ENCODE measurements at places on chromosomes 2 and 18.

- no peak for DNase-seq
These were observed 161.9 kb upstream of the SPATS2L start for GRCh38 chr2:200144571-200144970.

DNA sequence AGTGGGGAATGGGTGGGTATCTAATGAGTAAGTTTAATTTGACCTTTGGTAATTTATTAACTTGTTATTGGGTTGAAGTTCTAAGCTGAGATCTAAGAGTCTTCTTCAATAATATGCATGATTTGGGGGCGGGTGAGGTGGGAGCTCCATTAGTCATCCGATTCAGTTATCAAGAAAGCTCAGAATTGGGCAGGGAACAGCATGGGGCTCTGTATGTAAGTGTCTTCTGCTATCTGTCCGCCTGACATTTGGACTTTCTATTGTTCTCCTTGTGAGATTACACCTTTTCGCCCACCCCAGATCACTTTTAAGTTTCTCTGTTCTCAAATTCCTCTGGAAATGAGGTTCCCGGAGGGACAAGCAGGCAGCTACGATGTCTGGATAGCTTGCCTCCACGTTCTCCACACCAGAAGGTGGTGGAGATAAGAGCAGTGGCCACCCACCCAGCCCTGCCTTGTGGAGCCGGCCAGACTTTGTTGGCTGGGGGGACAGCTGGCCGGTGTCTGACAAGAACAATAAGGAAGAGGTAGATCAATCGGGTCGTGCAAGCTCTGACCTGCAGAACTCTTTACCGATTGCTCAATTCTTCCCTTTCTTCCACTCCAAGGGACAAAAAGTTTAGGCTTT, 75.5 kb upstream of the GATA6 start:
- DNase-seq: no peak

GRCh38 chr2:189821953-189822748, 37.9 kb downstream of the PMS1 start:
- no peak for DNase-seq

GRCh38 chr2:48910961-48911360, 155.4 kb upstream of the LHCGR start:
- DNase-seq: no peak

- no peak for DNase-seq
These were observed 38.3 kb upstream of the CTIF start for GRCh38 chr18:48500517-48500916.

DNA sequence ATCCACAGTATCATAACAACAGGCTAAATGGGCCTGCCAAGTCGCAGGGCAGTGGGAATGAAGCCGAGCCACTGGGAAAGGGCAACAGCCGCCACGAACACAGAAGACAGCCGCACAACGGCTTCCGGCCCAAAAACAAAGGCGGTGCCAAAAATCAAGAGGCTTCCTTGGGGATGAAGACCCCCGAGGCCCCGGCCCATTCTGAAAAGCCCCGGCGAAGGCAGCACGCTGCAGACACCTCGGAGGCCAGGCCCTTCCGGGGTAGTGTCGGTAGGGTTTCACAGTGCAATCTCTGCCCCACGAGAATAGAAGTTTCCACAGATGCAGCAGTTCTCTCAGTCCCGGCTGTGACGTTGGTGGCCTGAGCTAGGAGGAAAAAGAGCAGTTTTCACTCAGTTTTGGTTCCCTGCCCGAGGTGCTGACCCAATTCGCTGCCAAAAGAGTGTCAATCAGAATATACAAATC, 32.2 kb downstream of the KCTD18 start:
- DNase-seq: no peak

GRCh38 chr2:3493615-3494007, 25.7 kb downstream of the ADI1 start:
- no peak for DNase-seq

- no peak for DNase-seq
These were observed 235.2 kb upstream of the THSD7B start for GRCh38 chr2:136530146-136530545.

DNA sequence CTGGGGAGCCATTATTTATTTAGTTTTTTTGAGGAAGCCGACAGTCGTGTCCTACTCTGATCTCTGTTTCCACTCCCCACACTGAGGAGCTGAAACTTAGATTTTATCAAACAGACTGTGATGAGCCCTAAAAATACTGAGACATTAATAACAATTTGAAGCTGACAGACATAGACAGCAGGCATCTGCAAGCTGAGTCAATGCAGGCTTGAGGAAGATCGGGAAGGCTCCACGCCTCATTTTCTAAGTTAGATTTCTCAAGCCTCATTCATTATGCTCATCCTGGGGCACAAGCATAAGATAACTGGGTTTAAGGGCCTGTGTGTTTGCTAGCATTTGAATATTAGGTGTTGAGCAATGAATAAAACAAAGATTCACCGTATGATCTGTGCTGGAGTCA, 26.3 kb downstream of the EFR3B start:
- DNase-seq: no peak

DNA sequence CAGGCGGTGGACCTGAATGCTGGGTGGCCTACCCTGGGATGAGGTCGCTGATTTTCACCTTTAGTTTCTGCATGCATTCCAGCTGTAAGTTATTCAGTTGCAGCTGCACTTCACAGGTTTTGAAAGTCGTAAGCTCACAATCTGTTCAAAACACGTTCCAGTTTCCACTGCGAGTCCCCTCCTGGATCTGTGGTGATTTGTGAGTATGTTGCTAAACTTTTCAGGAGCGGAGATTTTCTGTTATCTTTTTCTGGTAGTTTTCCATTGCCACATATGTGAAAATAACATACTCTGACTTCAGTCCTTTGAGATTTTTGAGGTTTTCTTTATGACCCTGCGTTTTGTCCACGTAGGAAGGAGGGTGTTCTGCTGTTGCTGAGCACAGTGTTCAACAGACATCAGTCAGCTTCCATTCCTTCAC, 102.1 kb downstream of the SNTG2 start:
- no peak for DNase-seq

DNA sequence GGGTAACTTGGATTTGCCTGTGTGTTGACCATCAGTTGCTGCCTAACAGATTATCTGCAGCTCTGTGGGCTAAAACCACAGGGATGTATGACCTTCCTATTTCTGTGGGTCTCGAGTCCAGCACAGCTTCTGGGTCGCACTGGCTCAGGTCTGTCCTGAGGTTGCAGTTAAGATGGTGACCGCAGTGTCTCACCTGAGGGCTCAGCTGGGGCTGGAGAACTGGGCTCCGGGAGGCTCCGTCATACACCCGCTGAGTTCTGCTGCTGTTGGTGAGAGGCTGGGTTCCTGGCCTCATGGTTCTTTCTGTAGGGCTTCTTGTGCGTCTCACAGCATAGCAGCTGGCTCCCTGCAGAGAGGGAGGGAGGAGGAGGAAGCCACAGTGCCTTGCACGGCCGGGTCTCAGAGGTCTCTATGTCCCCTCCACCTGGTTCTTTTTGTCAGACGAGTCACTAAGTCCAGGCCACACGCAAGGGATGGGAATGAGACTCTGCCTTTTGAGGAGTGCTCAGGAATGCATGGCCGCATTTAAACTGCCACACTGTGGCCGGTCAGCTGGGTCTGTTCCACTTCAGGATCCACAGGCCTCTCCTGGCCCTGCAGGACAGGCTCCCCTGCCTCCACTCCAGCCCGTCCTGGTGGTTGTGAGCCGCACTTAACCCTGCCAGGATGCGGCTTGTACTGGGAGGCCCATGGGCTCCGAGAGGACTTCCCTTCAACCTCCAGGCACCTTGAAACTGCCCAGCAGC, 67.2 kb downstream of the ADI1 start:
- no peak for DNase-seq

DNA sequence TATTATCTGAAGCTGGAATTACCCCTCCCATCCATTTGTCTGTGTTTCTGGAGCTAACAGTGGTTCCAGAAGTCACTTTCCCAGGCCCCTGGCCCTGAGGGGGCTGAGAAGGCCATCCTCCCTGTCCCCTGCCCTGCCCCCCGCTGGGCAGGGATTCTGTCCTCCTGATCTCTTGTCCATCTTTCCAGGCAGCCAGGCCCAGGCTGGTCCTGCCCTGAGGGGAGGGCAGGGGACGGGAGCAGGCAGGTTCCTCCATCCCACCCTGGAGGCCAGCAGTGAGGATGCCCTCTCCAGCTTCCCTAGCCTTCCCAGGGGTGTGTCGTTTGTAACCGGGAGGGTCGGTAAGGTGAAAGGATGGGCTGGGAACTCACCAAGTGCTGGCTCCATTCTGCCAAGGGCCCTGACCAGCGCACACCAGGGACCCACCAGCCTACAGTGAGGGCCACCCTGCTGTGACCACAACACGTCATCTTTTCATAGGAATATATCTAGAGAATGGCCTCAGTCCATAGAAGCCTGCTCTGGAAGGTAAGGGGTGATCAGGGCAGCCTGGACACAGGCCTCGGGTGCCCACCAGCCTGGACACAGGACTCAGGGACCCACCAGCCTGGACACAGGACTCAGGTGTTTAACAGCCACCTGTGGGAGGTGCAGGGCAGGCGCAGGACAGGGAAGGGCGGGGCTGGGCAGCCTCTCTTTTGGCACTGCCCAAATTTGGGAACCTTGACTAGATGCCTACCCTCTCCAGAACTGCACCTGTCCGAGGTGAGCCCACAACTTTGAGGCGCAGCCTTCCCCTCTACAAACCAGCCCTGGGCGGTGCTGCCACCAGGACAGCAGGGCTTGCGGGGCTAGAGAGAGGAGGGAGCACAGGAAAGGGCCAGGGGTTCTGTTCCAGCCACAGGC, 35.8 kb upstream of the GPC1 start:
- DNase-seq: no peak

GRCh38 chr2:26942543-26943295, 27.7 kb upstream of the MAPRE3 start:
- DNase-seq: peak; percentile 63

DNA sequence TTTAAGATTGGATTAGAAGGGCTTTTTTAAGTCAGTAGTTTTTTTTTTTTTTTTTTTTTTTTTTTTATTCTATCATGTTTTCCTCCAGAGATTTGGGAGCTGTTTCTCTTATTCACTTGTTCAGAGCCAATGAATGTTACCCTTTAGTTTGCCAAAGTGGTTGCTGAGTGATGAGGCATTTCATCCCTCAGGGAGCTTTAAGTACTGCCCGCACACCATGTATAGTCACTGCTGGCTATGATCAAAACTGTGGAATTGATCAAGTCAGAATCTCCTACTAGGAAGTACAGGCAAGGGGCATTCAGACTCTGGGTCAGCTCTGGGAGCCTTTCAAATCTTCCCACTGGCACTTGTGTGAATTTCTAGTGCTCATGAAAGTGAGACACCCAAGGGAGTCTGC, 201.6 kb downstream of the IKZF2 start:
- DNase-seq: no peak

DNA sequence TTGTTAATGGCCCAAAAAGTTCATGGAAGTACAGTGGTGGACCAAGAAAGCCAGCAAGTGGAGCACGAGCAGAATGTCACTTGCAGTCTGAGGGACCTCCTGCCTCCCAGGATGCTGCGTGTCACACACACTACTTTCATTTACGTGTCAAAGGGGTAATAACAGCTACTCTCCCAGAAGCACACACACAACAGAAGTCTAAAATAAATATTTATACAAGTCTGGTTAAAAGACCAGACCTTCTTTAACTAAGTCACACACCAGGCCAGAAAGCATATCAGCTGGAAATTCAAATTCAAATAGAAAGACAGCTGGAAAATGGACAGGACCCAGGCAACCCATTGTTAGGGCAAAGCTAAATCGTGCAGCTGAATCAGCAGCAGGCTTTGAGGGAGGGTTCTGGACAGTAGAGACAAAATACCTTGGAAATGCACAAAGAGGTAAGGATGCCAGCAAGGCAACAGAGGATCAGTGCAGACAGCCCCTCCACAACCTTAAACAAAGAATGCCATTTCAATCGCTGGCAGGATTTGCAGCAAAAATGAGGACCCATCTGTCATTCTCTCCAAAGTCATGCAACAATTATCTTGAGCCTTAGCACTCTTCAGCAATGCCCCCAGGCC, 160.5 kb downstream of the TMEM163 start:
- DNase-seq: peak; percentile 86

DNA sequence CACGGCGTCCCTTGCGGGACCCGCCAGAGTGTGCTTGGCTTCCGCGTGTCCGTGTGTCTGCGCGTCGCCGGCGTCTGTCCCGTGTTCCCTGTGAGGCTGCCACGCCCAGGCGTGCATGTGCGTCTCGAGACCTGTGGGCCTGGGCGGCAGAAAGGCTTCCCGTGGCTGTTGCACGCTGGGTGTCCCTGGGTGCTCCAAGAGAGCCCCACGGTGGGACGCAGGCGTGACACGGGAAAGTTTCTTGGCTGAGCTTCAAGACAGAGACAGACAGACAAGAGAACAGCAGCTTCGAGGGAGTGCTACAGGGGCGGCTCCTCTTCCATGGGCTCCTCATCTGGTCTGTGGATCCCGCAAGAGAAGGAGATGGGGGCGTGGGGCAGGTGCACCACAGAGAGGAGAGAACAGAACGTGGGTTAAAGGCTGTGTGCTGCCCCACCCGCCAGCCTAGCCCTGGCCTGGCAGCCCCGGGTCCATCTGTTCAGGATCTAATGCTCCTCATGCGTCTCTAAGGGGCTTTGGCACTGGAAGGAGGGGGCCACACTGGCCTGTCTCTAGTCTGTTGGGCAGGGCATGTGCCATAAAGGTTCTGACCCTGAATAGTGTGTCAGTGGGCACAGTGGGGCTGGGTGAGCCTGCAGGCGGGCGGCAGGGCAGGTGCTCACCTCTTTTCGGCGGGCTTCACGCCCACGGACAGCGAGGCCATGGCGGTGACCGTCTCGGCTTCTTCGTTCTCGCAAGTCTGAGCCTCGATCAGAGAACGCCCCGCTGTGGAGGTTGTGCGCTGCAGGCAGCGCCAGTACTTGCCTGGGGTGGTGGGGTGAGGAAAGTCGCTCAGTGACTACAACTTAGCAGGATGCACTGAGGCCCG, 205.1 kb downstream of the TWIST2 start:
- no peak for DNase-seq

- DNase-seq: no peak
These were observed 175.8 kb upstream of the PIEZO2 start for GRCh38 chr18:11324956-11325882.

DNA sequence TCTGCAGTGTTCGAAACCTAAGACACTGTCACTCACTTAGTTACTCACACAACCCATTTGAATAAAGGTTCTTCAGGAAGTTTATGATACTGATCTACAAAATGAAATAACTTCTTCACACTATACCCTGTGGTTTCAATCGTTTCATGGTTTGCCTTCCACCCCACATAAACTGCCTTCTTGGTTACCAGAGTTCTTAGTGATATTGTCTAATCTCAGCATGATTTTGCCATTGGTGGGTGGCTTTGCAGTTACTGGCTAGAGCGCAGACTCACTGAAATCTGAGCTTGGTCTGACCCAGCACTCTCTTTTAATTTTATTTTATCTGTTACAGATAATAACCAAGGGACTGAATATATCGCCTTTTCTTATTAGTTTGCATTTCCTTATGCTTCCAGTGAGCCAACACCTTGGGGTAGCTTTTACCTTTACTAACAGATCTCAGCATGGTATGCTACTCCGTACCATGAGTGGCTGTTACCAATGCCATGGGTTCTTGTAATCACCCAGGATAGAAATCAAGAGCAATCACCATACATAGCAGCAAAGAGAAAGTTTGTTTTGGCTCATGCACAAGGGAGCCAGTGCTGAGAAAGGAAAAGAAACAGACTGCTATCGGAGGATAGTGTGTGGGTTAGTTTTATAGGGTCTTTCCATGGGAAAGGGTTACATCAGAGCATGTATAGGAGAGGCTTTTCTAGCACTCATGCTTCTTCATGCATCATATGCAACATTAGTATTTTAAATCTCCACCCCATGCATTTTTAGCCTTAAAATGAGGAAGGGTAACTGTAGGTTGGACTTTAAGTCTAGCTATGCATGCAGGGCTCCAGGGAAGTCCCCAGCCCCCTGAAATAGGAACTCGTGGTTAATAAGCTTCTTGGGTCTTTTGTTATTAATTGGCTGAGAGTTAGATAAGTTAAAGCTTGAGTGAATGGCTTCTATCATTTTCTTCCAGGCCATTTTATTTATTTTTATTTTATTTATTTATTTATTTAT, 33.3 kb downstream of the ANXA4 start:
- no peak for DNase-seq
